ENCODE measurements at places on chromosomes 13 and 19.

- DNase-seq, result no peak
Observed at GRCh38 chr19:46197314-46198070, 32.0 kb upstream of the IGFL1 start.

DNA sequence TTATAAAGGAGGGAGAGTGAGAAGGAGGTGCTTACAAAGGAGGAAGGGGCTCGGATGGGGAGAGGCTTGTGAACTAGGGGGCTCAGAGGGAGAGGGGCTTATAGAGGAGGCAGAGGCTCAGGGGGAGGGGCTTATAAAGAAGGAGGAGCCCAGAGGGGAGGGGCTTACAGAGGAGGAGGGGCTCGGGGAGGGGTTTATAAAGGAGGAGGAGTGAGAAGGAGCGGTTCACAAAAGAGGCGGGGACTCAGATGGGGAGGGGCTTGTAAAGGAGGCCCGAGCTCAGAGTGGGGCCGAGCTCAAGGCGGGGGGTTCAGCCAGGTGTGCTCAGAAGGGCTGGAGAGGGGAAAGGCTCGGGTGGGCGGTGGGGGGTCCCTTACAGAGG is 500 bp downstream of the SMIM24 start:
- DNase-seq, result no peak

- DNase-seq, result no peak
Observed at GRCh38 chr13:111402441-111402840, 82.0 kb downstream of the TEX29 start.

GRCh38 chr13:31012655-31013024 is 80.2 kb downstream of the TEX26 start:
- DNase-seq, result no peak

DNA sequence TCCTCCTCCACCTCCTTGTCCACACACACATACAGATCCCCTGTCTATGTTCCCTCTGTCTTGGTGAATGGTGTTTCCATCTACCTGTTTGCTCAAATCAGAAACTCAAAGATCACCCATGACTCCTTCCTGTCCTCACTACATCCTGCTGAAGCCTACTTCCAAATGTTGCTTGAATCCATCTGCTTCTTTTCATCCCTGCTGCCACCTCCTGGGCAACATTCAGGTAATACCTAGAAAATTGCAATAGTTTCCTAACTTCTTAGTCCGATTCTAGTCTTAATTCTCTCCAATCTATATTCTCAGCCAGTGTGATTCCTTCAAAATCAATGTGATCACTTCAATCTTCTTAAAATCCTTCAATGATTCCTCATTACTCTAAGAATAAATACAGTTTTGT is 155.5 kb upstream of the STARD13 start:
- no peak for DNase-seq

Measured in HS-5 (cell line).